Common myeloid progenitor, CD34-positive (primary cell): ENCODE measurements at places on chromosomes 3 and 15.

GRCh38 chr15:39887211-39887610 lies 32.9 kb downstream of the GPR176 start:
- DNase-seq: no peak

DNA sequence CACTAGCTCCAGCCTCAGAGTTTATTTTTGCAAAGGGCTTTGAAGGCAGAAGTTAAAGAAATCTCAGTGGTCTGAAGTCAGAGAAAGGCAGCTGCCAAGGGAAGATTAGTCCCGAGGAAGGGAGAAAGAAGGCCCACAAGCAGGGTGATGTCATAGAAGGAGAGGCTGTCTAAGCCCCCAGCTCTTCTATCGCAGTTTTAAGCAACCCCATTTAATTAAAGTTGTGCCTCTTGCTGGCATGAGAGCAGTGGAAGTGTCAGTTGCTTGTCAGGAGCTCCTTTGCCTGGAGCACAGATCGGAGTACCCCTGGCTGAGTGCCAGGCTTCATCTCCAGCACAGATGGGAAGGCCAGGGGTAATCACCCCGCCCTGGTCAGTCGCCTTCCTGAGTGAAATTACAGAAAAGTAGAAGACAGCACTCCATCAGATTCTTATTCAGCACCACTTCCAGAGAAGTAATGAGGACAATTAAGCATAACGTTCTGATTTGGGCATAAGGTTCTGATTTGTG lies 530.7 kb downstream of the EPHB1 start:
- no peak for DNase-seq

DNA sequence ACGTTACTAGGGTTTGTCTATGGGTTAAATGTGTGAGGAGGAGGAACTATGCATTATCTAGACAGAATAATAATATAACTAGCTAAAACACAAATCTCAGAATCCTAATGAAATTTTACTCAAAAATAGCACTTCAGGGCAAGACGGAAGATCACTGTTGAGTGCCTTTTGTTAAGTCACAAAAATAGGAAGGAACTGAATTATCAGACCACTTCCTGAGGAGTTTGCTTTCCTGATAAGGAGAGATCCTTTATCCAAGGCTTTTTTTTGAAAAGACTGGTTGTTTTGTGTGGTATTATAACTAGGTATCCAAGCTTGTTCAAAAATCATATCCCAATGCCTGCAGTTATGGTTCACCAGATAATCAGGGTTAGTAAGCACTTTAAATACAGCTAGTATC lies 34.6 kb downstream of the NR2E3 start:
- DNase-seq: no peak

DNA sequence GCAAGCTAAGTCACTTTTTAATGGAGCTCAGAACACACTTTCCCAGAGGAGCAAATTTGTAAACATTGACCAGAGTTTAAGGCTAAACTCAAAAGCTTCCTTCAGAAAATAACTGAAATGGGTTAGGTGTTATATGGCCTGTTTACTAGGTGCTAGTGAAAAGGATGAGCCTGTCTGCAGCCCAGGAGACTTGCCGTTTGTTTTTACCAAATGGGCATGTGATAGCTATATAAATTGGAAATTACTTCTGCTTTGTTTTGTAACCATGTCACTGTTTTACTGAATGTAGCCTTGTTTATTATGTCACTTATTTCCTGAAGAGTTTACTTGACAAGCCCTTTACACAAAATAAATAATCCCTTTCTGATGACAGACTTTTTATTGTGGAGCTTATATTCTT lies 109.4 kb upstream of the THSD4 start:
- DNase-seq: no peak

GRCh38 chr3:78481050-78481449 lies 1286.7 kb downstream of the ROBO1 start:
- no peak for DNase-seq
